ENCODE measurements at places on chromosomes 6 and 20.

DNA sequence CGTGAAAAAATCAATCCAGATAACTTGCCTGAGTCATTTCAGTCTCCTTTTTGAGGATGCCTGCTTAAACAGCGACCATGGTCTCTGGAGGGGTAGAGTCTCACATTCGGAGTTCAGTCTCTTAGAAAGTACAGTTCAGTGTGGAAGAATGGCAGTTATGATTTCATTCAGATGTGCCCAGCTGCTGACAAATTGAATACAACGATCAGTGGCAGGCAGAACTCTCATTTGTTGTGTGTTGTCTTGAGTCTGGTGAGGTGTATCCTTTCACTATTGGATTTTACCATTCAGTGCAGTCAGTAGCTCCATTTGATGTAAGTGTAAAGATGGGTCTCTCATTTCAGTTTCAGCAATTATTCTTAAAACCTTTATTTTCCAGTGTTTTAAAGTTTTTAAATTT lies 639 bp upstream of the TULP4 start:
- no peak for DNase-seq

DNA sequence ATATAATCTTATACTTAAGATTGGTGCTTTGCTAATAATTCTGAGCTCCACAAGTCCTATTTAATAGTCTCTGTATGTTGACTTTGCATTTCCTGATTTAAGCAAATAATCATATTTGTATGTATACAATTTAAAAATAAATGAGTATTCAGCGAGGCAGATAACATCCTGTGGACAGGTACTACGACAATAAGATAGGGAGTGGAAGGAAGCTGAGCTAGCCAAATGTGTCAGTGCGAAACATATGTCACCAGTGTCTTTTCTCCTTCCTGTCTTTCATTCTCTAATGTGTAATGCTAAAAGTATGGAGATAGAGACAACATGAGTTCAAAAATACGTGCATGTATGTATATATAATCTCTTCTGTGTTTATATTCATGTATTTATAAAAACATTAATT lies 359.6 kb upstream of the KCNQ5 start:
- DNase-seq, result no peak

DNA sequence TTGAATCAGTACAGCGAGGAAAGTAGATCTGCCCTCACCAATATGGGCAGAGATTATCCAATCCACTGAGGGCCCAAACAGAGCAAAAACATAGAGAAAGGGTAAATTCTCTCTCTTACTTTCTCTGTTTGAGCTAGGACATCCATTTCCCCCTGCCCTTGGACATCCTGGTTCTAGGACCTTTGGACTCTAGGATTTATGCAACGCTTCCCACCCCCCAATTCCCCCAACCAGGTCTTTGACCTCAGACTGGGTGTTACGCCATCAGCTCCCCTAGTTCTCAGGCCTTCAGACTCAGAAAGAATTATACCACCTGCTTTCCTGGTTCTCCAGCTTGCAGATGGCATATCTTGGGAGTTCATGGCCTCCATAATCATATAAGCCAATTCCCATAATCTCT lies 10.2 kb upstream of the B3GAT2 start:
- DNase-seq, result no peak

- DNase-seq, result no peak
Measured at GRCh38 chr6:79684876-79685275, 53.7 kb downstream of the SH3BGRL2 start.

DNA sequence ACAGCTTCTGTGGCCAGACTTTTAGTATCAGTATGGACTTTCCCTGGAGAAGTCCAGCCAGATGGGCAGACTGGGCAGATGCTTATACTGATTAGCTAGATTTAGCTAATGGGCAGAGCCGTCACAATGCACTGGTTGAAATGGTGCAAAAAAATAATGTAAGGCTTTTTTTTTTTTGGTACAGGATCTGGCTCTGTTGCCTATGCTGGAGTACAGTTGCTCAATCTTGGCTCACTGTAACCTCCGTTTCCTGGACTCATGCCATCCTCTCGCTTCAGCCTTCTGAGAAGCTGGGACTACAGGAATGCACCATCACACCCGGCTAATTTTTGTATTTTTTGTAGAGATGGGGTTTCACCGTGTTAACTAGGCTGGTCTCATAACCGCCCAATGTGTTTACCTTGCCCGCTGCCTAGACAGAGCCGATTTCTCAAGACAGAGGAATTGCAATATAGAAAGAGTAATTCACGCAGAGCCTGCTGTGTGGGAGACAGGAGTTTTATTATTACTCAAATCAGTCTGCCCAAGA lies 16.4 kb upstream of the KIFC1 start:
- no peak for DNase-seq

GRCh38 chr6:169342710-169343109 lies 89.1 kb upstream of the THBS2 start:
- no peak for DNase-seq

DNA sequence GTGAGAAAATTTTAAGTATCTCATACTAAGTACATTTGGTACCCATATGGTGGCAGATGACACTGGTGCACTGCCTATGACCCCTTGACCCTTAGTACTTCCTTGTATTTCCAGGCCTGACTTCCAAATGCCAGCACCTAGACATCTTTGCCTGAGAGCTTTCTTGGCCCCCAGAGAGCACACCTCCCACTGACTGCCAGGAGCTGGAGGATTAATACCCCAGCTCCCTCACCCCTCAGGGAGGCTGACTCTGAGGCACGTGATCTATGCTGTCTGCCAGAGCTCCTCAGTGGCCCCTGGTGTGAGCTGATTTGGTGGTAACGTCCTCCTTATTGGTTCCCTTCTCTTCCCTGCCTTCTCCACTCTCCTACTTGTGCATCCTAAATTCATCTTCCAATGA lies 38.0 kb downstream of the BFSP1 start:
- DNase-seq, result no peak

GRCh38 chr6:168988801-168989200 lies 264.8 kb downstream of the THBS2 start:
- no peak for DNase-seq

DNA sequence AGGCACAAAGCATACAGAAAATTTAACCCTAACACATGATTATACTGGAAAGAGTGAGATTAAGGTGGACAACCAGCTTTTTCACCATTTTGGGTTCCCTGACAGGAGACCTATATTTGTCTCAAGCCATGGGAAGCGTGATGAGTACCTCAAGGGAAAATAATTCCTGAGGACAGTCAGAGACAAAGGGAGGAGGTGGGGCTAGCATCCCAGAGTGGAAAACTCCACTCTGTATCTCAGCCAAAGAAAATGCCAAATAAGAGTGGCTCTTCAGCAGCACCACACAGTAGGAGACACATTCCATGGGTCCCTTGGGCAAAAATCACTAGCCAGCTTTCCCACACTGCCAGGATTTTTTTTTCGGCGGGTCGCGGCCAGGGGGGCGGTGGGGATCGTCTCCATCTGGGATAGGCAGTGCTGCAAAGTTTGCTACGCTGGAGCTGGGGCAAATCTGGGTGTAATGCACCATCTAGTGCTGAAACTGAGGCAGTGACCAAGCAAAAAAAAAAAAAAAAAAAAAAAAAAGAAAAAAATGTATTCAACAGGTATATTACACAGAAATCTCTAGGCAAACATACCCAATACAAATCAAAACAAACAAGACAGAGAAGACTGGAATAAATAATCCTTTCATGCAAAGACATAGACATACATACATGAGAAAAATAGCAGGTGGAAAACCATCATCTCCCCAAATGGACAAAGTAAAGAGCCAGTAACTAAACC lies 77.3 kb upstream of the SLC35F1 start:
- DNase-seq, result no peak

DNA sequence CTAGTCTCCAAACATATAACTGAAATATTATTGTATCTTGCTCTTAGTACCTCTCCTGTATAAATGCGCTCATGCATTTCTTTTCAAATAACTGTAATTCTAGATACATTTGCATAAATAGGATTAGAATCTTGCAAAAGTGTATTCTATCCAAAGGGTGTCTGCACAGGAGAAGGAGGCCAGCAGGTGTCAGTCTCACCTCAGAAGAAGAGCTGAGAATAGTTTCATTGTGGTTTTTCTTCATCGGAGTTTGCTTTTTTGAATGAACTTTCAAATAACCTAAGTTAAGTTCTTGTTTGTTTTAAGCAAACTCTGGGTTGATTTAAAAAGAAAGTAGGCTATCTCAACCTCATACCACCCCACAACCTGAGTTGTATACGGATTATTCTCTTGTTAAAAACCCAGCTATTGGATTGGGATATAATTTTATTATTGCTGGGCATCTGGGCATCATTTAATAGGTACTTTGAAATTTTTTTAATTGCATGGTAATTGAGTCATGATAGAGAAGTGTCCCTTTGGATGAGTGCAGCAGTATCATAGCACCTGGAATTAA lies 125.0 kb upstream of the MLIP start:
- DNase-seq, result no peak

DNA sequence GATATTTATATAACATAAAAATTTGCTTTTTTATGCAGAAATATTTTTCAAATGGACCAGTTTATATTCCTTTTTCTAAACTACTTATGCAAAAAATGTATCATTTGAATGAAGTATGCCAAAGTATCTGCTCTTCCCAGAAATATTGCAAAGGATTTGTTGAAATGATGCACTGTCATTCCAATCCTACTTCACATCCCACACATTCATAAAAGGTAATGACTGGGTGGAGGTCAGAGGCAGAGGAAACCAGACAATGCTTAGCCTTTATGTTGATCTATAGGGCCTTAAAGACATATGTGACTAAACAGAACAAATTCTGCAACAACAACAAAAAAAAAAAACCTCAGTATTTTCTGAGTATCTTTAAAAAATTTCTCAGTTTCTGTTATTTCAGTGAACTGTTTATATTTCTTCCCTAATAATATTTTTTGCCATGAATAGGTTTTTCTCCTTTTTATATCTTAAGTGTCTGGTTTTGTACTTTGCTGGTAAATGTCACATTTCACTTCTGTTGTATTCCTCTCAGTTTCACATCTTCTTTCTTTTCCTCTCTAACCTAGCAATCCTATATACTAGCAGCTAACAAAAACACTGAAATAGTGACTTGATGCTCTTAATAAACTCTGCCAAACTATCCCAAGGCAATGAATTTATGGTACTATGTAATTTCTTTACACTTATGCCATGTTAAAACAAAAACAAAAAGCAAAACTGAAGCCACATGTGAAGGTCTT lies 374.1 kb downstream of the BCKDHB start:
- no peak for DNase-seq

DNA sequence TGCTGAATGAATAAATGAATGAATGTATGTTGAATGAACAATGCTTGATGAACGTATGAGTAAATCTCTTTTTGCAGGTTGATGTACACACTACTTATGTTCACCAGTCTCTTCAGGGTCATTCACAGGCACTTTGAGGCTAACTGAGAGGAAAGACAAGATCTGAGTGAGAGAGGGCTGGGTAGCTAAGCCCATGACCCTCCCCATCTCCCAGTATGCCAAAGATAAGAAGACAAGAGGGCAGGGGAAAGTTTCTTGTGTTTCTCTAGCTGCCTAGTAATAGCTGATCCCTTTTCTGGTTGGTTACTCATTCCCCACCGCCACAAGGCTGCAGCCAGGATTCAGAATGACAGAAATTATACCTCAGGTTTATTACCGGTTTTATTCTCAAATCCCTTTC lies 90.7 kb downstream of the CEP57L1 start:
- no peak for DNase-seq

GRCh38 chr6:20313960-20314530 lies 87.6 kb upstream of the E2F3 start:
- DNase-seq, result no peak

- DNase-seq, result no peak
Measured at GRCh38 chr6:21997119-21998037, 299.5 kb downstream of the PRL start.

- no peak for DNase-seq
Measured at GRCh38 chr20:3430376-3431069, 23.1 kb upstream of the DNAAF9 start.

DNA sequence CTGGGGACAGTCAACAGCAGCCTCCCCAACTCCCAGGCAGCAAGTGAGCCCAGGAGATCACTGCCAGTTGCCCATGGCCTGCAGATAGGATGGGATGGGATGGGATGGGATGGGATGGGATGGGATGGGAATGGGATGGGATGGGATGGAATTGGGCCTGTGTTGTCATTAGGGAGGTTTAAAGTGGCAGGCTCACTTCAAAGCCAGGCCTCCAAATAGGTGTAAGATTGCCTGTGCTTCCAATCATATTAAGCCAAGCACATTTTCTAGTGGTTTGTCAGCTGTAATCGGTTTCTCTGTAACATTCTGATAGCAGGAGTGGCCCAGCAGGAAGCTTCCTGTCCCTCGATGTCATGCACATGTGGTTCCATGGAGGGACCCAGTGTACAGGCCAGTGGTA lies 82.7 kb upstream of the NXT1 start:
- DNase-seq, result no peak

GRCh38 chr6:97151601-97152000 lies 131.4 kb downstream of the MMS22L start:
- DNase-seq, result no peak

GRCh38 chr20:47665221-47665991 lies 119.9 kb downstream of the SULF2 start:
- no peak for DNase-seq

- no peak for DNase-seq
Measured at GRCh38 chr6:142975365-142975764, 30.4 kb upstream of the HIVEP2 start.

GRCh38 chr20:23226612-23227265 lies 123.9 kb upstream of the NXT1 start:
- no peak for DNase-seq

DNA sequence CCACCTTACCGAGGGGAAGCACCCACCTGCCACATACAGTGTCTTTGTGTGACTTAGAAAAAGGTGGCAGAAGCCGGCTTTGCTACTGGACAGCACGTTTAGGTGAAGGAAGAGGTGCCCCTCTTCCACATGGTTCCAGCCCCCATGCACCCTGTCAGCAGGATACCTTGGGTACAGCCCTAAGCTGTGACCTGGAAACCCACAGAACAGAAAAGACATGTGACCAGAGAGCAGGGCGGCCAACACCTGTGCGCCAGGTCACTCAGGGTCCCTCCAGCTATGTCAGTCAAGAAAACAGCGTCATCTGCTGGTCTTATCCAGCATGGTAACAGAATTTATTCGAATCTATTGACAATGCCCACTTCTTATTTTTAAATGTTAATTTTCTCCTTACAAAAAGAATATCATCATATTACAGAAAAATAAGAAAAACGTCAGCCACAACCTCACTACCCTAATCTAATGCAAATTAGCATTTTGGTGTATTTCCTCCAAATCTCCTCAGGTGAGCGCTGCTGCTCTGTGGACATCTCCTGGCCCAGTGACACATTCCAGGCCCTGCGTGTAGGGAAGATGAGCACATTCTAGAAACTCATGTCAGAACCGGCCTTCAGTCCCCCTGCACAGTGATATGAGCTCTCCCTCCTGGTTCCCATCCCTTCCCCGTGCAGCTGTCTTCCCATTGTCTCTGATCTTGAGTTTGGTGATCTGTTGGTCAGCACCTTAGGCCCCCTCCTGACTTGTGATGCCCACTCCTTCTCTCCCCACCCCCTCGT lies 37.2 kb downstream of the GTF2H5 start:
- DNase-seq, result no peak

- no peak for DNase-seq
Measured at GRCh38 chr20:60313191-60313590, 355.0 kb downstream of the CDH26 start.

- no peak for DNase-seq
Measured at GRCh38 chr20:19583532-19584175, 174.4 kb upstream of the RIN2 start.

Measured in NCI-H2081 treated with DMSO at 0.1 percent for 48 hours (cell line).